ENCODE measurements at places on chromosomes 1 and 21. TPM values are rescaled to one million over a fixed set of nuclear protein-coding genes. Genes with fewer than 3 reads are reported as not detected.

DNA sequence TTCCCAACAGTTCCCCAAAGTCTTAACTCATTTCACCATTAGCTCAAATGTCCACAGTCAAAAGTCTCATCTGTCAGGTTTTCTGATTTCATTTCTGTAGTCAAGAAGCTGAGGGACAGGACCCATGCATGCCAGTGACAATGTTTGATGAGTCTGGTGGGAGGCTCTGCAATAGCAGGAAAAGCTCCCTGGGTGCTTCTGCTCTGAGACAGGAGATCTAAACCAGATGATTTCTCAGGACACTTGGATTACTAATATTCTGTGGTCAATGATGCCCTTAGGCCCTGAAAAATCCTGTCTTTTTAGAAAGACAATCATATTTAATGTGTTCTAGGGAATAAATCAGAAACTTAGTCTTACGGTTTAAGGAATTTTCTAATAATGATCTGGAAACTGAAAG is 56.4 kb downstream of the PCBP3 start:
- peaks cover 4% of the 10 kb centered on the region for H3K27me3 ChIP-seq
- no peak overlapping the region for H3K27ac ChIP-seq

DNA sequence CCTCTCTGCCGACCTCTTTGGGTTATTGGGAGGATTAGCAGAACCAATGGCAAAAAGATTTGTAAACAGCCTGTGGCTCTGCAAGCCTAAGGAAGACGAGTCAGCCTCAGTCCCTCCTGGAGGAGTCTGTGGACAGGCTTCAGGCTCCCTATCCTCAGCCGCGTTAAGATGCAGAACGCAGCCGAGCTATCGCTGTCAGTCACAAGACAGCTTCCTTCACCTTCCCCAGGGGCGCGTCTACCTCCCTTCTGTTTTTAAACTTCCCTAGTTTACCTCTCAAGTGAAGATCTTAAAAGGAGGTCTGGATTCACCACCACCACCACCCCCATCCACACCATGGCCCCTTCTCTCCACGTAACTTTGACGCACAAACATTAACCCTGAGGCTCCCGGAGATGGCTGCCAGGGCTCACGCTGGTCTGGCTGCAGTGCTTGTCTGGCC is 738 bp downstream of the CAMK1G start:
- no peak overlapping the region for H3K27ac ChIP-seq
- H3K36me3 ChIP-seq = no peaks in the 10 kb centered on the region
- no peak overlapping the region for H3K4me3 ChIP-seq
- H3K27me3 ChIP-seq = peaks cover 7% of the 10 kb centered on the region

Gene CYP4Z1
- total RNA-seq = not detected

Gene FCMR
- 37.2 TPM for total RNA-seq

GRCh38 chr1:56339786-56340465 is 239.4 kb downstream of the PLPP3 start:
- no peak overlapping the region for H3K4me3 ChIP-seq
- DNase-seq = no peak
- H3K27me3 ChIP-seq = no peaks in the 10 kb centered on the region
- H3K4me1 ChIP-seq = no peaks in the 10 kb centered on the region
- H3K27ac ChIP-seq = no peak overlapping the region

Gene VCAM1
- 2.7 TPM for total RNA-seq

DNA sequence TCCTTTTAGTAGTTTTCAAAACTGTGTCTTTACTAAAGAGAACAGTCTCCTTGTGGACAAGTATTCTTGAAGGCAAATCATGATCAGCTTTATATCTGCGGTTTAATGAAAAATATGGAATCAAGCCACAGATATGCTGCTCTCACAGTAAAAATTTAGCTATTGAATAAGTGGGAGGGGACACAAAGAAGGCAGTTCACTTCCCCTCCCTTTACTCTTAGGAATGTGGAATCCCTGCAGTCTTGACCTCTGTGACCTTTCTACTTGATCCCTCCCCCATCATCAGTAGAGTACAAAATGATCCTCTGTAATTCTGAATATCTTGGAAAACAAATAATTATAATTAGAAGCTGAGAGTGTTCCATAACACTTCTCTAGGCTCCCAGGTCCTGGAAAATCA is 136.7 kb upstream of the HOOK1 start:
- H3K4me3 ChIP-seq = no peak overlapping the region
- no peak for DNase-seq
- no peaks in the 10 kb centered on the region for H3K36me3 ChIP-seq
- H3K4me1 ChIP-seq = no peaks in the 10 kb centered on the region
- no peak overlapping the region for H3K27ac ChIP-seq
- no peaks in the 10 kb centered on the region for H3K27me3 ChIP-seq

Gene ADGRL4
- not detected for total RNA-seq

DNA sequence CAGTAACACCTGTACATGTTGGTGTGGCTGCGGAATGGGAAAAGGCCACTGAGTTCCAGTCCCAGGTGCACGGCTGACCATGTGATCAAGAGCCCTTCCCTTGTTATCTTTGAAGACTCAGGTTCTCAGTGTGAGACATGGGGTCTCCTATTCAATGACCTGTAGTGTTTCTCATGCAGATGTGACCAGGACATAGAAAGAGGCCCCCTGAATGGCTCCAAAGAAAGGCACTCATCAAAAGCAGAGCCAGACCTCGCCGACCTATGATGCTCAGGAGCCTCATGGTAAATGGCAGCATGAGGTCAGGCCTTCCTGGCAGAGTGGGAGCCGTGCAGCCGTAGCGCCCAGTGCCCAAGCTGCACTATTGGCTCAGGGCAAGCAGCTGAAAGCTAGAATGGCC is 42.3 kb upstream of the HAO2 start:
- H3K4me1 ChIP-seq = peaks cover 21% of the 10 kb centered on the region
- H3K4me3 ChIP-seq = no peak overlapping the region
- H3K27ac ChIP-seq = no peak overlapping the region
- no peak for DNase-seq

Gene AADACL3
- not detected for total RNA-seq

DNA sequence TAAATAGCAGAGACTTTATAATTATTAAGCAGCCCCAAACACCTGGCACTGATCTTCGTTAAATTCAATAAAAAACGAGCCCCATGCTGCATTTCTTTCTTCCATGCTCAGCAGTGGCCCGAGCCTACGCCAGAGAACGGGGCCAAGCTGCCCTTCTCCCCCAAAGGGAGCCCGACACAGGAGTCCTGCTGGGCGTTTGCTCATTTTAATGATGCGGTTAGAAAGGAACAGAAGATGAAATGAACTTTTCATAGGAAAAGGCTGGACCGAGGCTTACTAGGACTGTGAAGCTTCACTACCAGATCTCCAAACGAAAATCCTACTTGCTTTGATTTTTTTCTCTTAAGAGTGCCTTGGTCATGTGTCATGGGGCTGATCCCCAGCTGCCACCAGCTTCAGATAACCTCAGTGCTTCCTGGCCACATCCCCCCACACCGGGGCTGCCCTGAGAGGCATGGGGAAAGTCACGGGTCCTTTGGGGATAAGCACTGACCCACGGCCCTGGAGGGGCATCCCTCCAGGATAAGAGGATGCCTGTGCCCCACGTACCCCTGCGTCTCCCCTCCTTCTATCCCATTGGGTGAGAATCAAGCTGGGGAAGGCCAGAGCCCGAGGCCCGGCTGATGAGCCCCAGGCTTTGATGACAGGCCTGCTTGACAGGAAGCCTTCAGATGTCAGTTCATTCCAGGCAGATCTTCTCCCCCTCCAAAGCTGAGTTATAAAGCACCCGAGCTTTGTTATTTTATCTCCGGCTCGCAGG is 34.2 kb downstream of the PGBD5 start:
- H3K4me1 ChIP-seq = no peaks in the 10 kb centered on the region
- H3K36me3 ChIP-seq = no peaks in the 10 kb centered on the region
- H3K27ac ChIP-seq = no peak overlapping the region
- no peak overlapping the region for H3K4me3 ChIP-seq
- H3K27me3 ChIP-seq = peaks cover 14% of the 10 kb centered on the region

- no peak overlapping the region for H3K27ac ChIP-seq
- H3K4me3 ChIP-seq = no peak overlapping the region
Measured at GRCh38 chr1:227785094-227785804, 30.2 kb upstream of the PRSS38 start.

GRCh38 chr21:25859235-25859929 is 124.6 kb downstream of the GABPA start:
- H3K4me1 ChIP-seq = no peaks in the 10 kb centered on the region
- H3K27me3 ChIP-seq = peaks cover 19% of the 10 kb centered on the region
- no peaks in the 10 kb centered on the region for H3K36me3 ChIP-seq

GRCh38 chr1:110956586-110956985 is 7.1 kb downstream of the LRIF1 start:
- peaks cover 14% of the 10 kb centered on the region for H3K4me1 ChIP-seq
- H3K27ac ChIP-seq = no peak overlapping the region
- no peaks in the 10 kb centered on the region for H3K27me3 ChIP-seq
- no peak overlapping the region for H3K4me3 ChIP-seq
- DNase-seq = no peak
- peaks cover 46% of the 10 kb centered on the region for H3K36me3 ChIP-seq

DNA sequence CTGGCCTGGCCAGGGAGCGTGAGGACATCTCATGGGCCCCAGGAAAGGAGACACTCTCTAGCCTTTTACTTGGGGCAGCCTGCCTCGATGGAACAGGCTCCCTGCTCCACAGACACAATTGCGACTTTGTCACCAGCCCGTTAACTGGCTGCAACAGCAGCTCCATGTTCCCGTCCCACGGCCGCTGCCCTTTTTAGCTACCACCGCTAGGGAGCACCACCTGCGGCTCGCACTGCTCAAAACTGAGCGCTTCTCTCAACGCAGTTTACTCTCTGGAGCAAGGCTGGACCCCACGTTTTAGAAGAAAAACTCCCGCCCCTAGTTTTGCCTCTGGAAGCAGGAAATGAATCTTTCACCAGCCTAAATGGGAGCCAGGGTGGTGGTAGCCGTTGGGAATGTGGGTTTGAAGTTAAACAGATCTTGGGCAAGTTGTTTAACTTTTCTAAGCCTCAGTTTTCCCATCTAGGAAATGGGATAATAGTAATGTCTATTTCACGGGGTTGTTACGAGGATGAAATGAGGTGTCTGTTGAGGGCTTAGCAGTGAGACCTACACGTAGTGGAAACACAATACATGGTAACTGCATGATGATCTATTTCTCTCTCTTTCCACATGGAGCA is 3.5 kb upstream of the LRRC38 start:
- H3K36me3 ChIP-seq = no peaks in the 10 kb centered on the region
- peaks cover 25% of the 10 kb centered on the region for H3K27me3 ChIP-seq
- H3K4me1 ChIP-seq = no peaks in the 10 kb centered on the region

DNA sequence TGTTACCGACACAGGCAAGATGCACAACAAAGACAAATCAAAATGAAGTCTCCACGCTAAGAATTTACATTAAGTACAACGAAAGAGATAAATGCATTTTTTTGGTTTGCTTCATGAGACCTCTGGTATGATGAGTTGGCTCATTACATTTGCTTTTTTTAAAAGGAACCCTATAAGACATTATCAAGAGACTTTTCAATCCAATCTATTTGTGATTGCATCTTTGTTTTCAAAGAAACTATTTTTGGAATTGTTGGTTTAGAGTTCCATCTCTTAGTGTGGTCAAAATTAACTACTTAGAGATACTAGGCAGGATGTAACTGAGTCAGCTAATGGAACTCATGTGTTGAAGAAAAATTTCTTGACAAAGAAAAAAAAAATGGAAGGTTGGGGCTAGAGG is 200.1 kb downstream of the ZC3H11B start:
- H3K27ac ChIP-seq = no peak overlapping the region
- no peak for DNase-seq
- no peaks in the 10 kb centered on the region for H3K4me1 ChIP-seq
- no peak overlapping the region for H3K4me3 ChIP-seq
- H3K27me3 ChIP-seq = peaks cover 11% of the 10 kb centered on the region

- H3K4me3 ChIP-seq = no peak overlapping the region
- H3K27me3 ChIP-seq = peaks cover 9% of the 10 kb centered on the region
- no peaks in the 10 kb centered on the region for H3K36me3 ChIP-seq
- H3K27ac ChIP-seq = no peak overlapping the region
Measured at GRCh38 chr1:17739050-17739449, 16.1 kb upstream of the ACTL8 start.

- peaks cover 11% of the 10 kb centered on the region for H3K4me1 ChIP-seq
- H3K27me3 ChIP-seq = no peaks in the 10 kb centered on the region
- peak overlapping the region; percentile 41 for H3K27ac ChIP-seq
- peaks cover 10% of the 10 kb centered on the region for H3K36me3 ChIP-seq
- no peak for DNase-seq
- no peak overlapping the region for H3K4me3 ChIP-seq
Measured at GRCh38 chr1:28456078-28456477, 49.8 kb upstream of the RCC1 start.

Gene PADI1
- total RNA-seq = not detected

Gene B3GALT5
- total RNA-seq = not detected

Gene SLC44A3
- not detected for total RNA-seq

- H3K27ac ChIP-seq = no peak overlapping the region
- H3K4me3 ChIP-seq = no peak overlapping the region
- H3K27me3 ChIP-seq = no peaks in the 10 kb centered on the region
- DNase-seq = no peak
- peaks cover 5% of the 10 kb centered on the region for H3K4me1 ChIP-seq
- H3K36me3 ChIP-seq = no peaks in the 10 kb centered on the region
Measured at GRCh38 chr21:36186506-36187399, 30.1 kb downstream of the DOP1B start.

DNA sequence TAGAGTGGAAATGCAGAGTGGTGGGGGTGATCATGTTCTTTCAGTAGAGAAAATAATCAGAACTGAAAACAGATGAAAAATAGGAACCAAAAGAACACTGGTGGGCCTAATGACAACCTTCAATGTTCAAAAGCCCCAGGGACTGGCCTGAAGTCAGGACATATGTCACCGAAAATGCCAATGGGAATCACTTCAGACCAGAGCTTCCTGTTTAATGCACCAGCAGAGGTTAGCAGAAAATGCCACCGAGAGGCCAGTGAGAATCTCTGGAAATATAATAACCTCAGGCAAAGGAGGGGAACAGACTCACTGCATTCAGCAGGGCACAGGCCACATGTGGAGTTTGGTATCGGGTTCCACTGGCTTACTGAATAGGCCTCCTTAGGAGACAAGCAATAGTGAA is 15.9 kb upstream of the CD58 start:
- no peak overlapping the region for H3K27ac ChIP-seq
- H3K27me3 ChIP-seq = no peaks in the 10 kb centered on the region
- H3K4me3 ChIP-seq = no peak overlapping the region
- H3K4me1 ChIP-seq = no peaks in the 10 kb centered on the region

GRCh38 chr1:72094209-72094608 is 188.1 kb downstream of the NEGR1 start:
- no peaks in the 10 kb centered on the region for H3K4me1 ChIP-seq
- no peak for DNase-seq
- H3K27me3 ChIP-seq = no peaks in the 10 kb centered on the region
- no peak overlapping the region for H3K27ac ChIP-seq
- H3K36me3 ChIP-seq = no peaks in the 10 kb centered on the region

Gene OR10Z1
- not detected for total RNA-seq

Gene FASLG
- total RNA-seq = 36.1 TPM

- H3K27ac ChIP-seq = no peak overlapping the region
- H3K27me3 ChIP-seq = no peaks in the 10 kb centered on the region
Measured at GRCh38 chr1:11838349-11839272, 9.0 kb downstream of the NPPA start.

DNA sequence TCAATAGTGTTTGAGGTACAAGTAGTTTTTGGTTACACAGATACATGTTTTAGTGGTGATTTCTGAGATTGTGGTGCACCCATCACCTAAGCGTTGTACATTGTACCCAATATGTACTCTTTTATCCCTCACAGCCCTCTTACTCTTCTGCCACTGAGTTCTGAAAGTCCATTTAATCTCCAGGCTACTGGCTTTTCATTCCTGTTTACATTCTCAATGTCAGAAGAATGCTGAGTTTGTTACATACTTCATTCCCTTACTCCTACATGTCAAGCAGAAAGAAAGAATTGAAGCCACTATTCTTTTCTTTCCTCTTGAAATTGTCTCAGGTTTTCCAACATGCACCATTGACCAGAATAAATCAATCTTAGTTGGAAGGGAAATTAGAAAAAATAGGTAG is 1565.9 kb downstream of the PLA2G4A start:
- H3K27me3 ChIP-seq = no peaks in the 10 kb centered on the region
- no peak overlapping the region for H3K27ac ChIP-seq
- no peaks in the 10 kb centered on the region for H3K36me3 ChIP-seq
- H3K4me1 ChIP-seq = no peaks in the 10 kb centered on the region
- no peak for DNase-seq
- no peak overlapping the region for H3K4me3 ChIP-seq

Gene CTTNBP2NL
- total RNA-seq = 7.0 TPM

All from activated CD8-positive, alpha-beta memory T cell treated with anti-CD3 and anti-CD28 coated beads, Interleukin-2, amount 10 ng/mL, durations not matched to agents 7 days and 5 days (primary cell).